ENCODE measurements at places on chromosomes 7 and 10. TPM values are rescaled to one million over a fixed set of nuclear protein-coding genes. Genes with fewer than 3 reads are reported as not detected.

DNA sequence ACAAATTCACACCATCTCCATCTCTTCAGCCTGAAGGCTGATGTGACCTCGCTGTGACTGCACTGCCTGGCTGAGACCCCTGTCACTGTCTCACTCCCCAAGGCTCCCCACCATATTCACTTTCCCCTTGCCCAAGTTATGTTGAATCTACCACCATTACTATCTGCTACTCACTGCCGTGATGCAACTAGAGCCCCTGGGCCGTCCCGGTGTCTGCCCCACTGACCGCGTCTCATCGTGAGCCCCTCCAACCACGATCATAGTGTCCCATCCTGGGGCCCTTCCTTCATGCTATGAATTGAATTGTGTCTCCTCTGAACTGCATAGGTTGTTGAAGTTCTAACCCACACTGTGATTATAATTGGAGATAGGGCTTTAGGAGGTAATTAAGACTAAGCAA, 71.9 kb upstream of the CHST15 start:
- no peak for DNase-seq

GRCh38 chr10:1410032-1410431, 327.3 kb downstream of the ADARB2 start:
- DNase-seq: no peak

Gene HPS1
- 34.5 TPM for total RNA-seq

Gene ADRA2A
- total RNA-seq: not detected

Gene CYP2C18
- total RNA-seq: not detected

Measured in MG63 (cell line).